ENCODE measurements at places on chromosomes 5 and 9.

GRCh38 chr5:136382071-136382470 lies 16.7 kb upstream of the TRPC7 start:
- DNase-seq, result no peak

DNA sequence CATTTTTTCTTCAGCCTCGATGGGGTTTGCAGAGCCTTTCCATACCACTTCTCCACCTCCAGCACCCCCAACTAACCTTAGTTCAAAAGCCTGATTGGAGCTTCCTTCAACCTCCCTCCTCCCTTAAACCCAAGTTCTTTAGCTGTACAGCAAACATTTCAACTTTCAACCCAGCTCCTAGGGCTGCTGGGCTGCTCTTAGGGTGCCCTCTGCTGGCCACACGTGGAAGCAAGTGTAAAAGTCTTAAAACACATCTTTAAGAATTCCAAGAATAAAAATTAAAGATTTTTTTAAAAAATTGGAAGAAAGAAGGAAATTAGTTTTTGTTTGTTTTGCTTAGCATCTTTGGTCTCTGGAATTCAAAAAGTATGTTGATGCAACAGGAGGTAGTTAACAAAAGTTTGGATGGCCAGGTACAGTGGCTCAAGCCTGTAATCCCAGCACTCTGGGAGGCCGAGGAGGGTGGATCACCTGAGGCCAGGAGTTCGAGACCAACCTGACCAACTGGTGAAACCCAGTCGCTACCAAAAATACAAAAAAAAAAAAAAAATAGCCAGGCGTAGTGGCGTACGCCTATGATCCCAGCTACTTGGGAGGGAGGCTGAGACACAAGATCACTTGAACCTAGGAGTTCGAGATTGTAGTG lies 15.5 kb upstream of the HSD17B3 start:
- DNase-seq, result peak; percentile 56

- no peak for DNase-seq
These were observed 45.7 kb upstream of the IRX2 start for GRCh38 chr5:2797160-2797559.

DNA sequence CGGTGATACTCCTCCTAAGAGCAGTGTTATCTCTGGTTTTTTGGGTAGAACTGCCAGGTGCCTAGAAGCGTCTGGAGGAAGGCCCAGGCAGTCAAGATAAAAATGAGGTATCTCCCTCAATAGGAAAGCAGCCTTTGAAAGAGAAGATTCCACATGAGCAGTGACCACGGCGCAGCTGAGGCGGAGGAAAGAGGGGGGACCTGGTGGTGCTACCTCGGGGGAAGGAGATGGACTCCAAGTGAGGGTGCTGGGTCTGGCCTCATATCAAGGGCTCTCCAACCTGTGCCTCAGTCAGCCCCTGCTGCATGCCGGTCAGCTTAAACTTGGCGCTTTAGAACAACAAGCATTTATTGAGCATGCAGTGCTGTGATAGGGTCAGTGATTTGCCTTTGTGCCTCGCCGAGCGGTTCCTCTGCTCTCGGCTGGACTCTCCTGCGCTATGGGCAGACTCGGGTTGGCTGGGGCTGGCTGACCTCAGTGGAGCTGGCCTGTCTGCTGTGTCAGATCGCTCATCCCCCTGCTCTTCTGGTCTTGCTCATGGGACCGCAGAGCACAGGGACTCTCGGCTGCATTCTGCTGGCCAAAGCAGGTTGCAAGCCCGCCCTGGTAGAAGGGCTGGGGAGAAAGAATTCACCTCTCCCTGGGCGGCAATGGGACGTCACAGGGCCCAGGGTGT lies 121.1 kb upstream of the IRX4 start:
- DNase-seq, result no peak
